ENCODE measurements at places on chromosomes 5 and 9. TPM values are rescaled to one million over a fixed set of nuclear protein-coding genes. Genes with fewer than 3 reads are reported as not detected.
A peak's percentile ranks its signal among the peaks of the same experiment; 100 is the strongest.

DNA sequence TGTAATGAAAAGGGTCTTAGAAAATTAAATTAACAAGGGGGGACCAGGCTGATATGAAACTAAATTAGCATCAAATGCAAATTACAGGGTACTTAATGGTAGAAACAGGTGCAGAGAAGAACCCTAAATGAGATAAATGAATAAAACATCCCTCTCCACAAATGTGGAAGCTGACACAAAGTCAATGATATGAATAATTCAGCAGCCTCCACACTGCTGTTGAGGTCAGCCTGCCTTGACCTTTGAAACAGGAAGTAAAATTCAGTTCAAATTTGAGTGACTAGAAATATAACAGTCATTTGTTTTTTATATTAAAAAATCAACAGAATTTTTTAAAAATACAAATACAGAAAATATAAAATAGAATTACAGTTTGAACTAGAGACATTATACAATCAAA lies 40.0 kb downstream of the EBF1 start:
- peak overlapping the region; percentile 2 for H3K27ac ChIP-seq
- no peak for DNase-seq
- peaks cover 70% of the 10 kb centered on the region for H3K4me1 ChIP-seq
- no peaks in the 10 kb centered on the region for H3K36me3 ChIP-seq

PCDHA1 gene
- not detected for total RNA-seq

RASGRF2 gene
- 4.7 TPM for total RNA-seq

DNA sequence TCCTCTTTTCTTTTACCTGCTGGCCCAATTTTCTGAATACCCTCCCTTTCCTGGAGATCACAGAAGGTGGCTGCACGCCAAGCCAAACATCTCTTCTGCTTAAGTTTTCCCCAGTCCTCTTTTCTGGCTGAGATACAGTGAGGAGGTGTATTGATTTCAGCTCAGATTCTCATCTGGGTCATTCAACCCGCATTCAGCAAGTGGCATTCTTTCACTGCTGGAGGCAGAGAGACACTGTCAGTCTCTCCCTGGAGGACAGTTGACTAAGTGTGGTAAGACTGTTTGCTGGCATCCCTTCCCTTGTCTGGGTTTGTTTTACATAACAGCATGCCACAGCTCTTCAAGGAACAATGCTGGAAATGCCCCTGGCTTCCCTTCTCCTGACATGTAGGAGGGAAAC lies 60.5 kb downstream of the GABRG2 start:
- H3K36me3 ChIP-seq, result no peaks in the 10 kb centered on the region
- DNase-seq, result no peak
- H3K27ac ChIP-seq, result no peak overlapping the region

CATSPER3 gene
- 0.82 TPM for total RNA-seq

RNF208 gene
- total RNA-seq, result 34.5 TPM

All from heart right ventricle (tissue), 16 donors.